Activated CD4-positive, alpha-beta T cell treated with anti-CD3 and anti-CD28 coated beads for 48 hours (primary cell): ENCODE measurements at places on chromosomes 13 and 19.

DNA sequence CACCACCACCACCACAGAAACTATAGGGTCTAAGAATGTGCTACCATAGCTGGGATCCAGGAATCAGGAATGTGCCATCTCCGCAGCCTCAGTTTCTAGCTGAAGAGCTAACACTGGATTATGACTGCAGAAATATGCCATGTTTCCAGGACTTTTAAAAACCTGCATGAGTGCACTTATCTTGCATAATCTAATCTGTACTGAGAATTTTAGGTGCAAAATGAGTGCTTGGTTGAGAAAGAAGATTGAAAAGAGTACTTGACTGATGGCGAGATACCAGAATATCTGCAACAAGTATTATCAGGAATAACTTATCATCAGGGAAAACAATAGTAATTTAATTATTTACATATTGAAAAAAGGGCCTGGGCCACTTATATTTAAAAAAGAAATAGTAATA lies 97.2 kb upstream of the FAM216B start:
- no peak for DNase-seq

DNA sequence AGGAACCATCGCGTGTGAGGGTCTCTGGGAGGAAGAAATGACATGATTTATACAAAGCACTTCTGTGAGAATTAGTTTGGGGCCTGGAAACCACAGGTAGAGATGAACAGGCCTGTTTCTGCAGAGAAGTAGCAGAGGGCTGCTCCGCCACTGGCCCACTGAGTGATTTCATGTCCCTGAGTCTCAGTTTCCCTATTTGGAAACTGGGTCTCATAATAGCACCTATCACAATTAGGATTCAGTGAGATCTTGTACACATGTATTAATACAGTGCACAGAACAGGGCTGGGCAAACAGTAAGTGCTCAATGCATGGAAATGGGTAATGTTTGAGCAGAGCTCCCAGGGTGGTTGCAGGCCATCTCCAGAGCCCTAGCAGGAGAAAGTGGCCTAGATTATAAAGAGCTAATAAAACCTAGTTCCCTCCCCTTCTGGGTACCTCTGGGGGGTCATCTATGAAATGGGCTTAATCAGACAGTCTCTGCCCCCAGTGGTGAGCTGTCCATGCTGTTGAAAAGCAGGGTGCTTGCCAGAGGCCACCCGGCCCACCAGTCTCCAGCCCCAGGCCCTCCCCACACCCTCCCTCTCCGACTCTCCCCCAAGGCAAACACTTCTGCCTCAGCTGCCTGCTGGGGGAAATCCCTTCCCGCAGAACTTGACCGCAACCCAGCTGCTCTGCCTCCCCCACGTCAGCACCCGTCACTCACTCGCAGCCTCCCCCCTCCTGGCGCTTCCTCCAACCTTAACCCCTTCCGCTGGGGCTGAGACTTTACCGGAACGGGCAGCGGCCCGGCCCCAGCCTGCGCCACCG lies 4.5 kb downstream of the BCL3 start:
- peak; percentile 97 for DNase-seq

GRCh38 chr13:107395927-107396662 lies 819.2 kb downstream of the LIG4 start:
- no peak for DNase-seq

DNA sequence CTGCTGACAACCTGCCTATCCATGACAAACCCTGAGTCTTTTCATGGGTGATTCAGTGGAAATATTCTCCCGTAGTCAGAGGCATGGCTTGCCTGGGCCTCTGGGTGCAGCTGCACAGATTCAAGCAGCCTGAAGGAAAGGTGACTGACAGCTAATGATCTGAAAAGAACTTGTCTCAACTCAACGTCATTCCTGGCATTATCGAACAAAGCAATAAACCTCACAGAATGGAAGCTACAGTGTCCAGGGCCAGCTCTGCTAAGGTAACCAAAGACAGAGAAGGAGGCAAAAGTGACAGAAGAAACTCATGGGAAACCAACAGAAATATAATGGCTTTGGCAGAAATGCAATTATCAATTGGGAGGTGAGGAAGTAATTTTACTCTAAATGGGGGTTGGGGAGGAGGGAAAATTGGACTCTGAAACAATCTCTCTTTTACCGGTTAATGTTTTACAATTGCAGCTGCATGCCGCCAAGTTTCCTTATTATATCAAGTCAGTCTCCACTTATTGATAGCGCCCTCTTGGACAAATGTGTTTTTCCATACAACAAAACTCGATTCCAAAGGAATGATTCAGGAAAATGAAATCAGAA lies 12.9 kb downstream of the STARD13 start:
- no peak for DNase-seq

DNA sequence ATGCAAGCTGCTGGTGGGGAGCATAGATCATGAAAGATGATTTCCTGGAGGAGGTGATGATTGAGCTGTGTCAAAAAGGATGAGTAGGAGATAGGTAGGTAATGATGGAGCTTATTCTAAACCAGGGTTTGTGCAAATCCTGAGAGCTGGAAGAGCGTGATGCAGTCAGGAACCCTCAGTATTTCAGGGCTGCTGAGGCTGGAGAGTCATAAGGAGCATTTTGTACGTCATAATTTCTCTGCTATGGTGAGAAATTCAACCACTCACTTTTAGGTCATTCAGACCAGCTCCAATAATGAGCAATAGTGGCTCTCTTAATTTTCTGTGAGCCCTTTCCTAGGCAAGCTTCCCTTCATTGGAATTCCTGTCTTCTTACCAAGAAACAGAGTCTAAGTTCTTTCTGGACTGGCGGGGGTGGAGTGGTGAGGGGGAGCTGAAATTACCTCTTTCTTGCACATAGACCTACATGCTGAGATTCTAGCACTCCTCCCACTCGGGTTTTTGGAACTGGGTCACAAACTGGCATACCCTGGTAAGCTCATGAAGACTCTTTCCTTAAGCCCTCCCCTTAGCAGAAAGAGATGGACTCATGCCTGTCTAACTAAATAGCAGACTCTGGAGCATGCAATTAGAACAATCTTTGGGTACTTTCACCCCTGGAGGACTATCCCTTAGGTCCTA lies 62.2 kb upstream of the MYCBP2 start:
- DNase-seq: peak; percentile 9

GRCh38 chr19:5023128-5023571 lies 54.2 kb downstream of the KDM4B start:
- DNase-seq: no peak

DNA sequence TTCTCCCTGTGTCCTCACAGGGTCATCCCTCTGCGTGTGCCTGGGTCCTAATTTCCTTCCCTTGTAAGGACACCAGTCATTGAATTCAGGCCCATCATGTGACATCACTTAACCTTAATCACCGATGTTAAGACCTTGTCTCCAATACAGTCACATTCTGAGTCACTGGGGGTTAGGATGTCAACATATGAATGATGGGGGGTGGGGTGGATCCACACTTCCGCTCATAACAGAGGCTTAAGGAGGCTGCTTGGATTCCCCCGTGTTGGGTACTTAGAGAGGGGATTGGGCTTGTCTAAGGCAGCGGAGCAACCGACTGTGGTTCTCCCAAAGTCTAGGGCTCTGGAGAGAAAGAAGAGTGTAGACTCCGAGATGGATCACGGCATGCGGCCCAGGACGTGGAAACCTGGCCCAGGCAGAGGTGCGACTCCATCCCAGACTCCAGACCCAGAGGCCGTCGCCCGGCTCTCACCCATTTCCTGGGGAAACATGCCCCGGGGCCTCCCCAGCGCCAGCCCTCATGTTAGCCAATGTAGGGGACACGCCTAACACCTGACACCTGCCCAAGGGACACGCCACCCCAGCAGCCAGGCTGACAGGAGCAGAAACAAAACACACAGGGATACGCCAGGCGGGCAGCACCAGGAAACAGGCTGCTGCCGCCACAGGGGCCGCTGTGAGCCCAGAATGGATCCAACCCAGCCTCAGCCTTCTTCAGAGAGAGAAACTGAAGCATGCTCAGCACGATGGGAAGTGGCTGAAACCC lies 17.1 kb upstream of the IGLON5 start:
- DNase-seq: no peak

GRCh38 chr13:112970552-112971287 lies 1.7 kb downstream of the MCF2L start:
- no peak for DNase-seq

DNA sequence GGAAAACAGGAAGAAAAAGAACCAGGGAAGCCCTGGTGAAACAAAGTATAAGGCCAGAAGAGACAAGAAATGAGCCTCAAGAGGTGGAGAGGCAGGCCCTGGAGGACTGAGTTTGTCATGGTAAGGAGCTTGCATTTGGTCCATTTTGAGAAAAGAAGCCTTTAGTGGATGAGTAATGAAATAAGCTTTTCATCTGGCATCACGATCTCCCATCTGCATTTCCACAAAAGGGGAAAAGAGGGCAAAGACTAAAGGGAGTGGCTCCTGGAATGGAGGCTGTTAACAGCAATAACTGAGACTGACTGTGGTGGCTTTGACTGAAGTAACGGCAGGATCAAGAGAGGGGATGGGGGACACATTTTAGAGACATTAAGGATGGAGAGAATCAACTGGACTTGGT lies 148.8 kb upstream of the NBEA start:
- no peak for DNase-seq

DNA sequence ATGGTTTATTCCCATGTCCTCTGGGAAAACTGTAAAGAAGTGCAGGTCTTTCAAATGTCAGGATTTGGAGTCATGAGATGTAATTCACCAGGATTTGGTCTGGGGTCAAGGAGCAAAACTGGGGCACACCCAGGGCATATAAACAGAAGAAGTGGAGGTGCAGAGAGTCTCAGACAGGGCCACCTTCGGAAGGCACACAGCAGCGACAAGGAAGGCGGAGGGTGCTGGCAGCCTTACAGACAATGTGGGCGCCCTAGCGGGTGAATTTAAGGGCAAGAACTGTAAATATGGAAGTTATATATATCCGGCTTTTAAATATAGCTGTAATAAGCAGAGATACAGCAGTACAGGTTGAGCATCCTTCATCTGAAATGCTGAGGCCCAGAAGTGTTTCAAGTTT lies 31.2 kb downstream of the DHRS12 start:
- no peak for DNase-seq

DNA sequence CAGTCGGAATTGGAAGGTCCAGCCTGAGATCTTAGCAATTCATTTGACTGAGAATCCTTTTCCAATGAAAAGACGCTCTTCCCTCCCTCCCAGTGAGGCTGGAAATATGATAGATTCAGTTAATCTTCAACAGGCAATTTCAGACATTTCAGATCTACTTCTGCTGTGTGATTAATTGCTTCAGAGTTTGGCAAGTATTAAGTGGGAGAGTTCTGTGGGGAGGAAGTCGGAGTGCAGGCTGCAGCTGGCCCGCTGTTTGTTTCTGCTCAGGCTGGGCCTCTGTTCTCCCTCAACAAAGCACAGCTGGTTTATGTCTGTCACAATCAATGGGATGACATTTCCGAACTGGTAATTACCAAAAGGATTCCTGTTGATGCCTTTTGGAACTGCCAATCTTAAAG lies 178.2 kb downstream of the NDFIP2 start:
- DNase-seq: no peak

- no peak for DNase-seq
Observed at GRCh38 chr13:67619351-67619994, 389.3 kb upstream of the PCDH9 start.

GRCh38 chr13:99373436-99373835 lies 66.2 kb upstream of the GPR183 start:
- no peak for DNase-seq

- no peak for DNase-seq
Observed at GRCh38 chr13:59677966-59678814, 485.5 kb downstream of the DIAPH3 start.

DNA sequence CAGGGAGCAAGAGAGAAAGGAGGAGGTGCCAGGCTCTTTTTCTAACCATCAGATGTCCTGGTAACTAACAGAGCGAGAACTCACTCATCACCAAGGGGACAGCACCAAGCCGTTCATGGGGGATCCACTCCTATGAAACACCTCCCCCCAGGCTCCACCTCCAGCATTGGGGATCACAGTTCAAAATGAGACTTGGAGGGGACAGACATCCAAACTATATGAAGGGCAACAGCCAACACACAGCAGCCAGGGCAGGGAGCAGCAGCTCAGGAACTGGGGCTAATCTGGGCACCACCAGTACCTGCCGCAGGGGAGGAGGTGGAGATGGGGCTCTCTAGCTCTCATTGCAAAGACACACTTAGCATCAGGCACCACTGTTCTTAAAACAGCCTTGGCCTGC lies 34.3 kb upstream of the VSTM2B start:
- DNase-seq: no peak

- no peak for DNase-seq
Observed at GRCh38 chr19:18093439-18094161, 4.0 kb upstream of the MAST3 start.

GRCh38 chr19:54482889-54483288 lies 9.8 kb upstream of the CDC42EP5 start:
- no peak for DNase-seq

GRCh38 chr13:29164116-29164515 lies 344.0 kb downstream of the MTUS2 start:
- DNase-seq: no peak

DNA sequence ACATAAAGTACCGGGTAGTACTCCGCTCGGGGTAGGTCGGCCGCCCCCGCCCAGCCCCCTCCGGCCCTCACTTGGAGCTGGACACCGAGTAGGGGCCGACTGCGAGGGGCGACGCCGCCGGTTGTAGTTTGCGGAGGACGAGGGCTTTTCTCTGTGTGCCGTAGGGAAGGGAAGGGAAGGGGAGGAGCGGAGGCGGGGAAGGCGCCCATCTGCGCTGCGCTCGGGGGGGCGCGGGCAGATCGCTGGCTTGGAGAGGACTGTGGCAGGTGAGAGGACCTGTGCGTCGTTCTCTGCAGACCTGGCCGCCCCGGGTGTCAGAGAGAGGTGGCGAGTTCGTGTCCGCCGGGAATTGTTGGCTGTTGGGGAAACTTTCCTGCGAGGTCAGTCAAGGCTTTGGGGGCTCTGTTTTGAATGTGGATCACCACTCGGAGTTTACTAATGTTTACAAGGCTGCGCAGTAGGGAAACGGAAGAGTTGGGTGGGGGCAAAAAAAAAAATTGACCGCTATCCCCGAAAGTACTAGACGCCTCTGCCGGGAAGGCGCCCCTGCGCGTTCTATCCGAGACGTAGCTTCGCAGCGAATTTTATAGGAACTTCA lies 1.4 kb downstream of the ING1 start:
- DNase-seq: peak; percentile 55

GRCh38 chr13:25684491-25684890 lies 312.7 kb downstream of the ATP8A2 start:
- no peak for DNase-seq

DNA sequence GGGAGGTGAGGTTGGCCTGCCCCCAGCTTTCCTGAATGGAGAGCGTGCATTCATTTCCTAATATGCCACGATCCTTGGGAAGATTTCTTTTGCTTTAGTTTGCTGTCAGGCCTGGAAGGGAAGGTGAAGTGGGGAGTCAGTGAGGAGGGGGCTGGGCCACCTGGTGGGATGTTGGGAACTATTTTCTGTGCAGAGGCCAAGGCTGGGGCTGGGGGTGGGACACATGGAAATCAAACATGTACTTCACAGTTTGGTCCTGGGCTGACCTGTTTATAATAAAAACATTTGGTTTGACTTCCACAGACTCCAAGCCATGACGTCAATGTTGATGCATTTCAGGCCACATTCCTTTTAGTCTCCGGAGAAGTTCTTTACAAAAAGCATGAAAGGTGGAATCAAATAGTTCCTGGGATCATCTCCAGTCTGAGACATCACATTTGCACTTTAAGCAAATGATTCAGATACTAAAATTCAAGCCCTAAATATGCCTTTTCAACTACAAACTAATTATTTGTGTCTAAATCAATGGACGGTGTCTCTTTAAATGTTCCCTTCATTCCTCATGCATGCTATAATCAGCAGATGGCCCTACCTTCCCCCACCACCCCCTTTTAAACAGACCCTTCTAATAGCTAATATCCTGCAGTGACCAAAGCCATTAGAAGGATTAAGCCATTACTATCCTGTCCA lies 41.5 kb upstream of the MEDAG start:
- DNase-seq: no peak
